ENCODE measurements at places on chromosomes 7 and 10. TPM values are rescaled to one million over a fixed set of nuclear protein-coding genes. Genes with fewer than 3 reads are reported as not detected.

The PLAC9 gene
- not detected for total RNA-seq

The FAS gene
- 38.6 TPM for total RNA-seq

The UTF1 gene
- total RNA-seq: 0.17 TPM

The SHTN1 gene
- total RNA-seq: not detected

The ZFYVE27 gene
- 41.7 TPM for total RNA-seq

The PDCD4 gene
- total RNA-seq: 46.1 TPM

The PON1 gene
- not detected for total RNA-seq

The CCDC172 gene
- not detected for total RNA-seq

The RSU1 gene
- total RNA-seq: 46.9 TPM

The PLPP4 gene
- total RNA-seq: not detected

The OR6V1 gene
- total RNA-seq: not detected

The SKIDA1 gene
- total RNA-seq: 0.05 TPM

The ADARB2 gene
- 0.05 TPM for total RNA-seq

The AKR1B1 gene
- total RNA-seq: 99.7 TPM

The GNAT3 gene
- not detected for total RNA-seq

The ST8SIA6 gene
- not detected for total RNA-seq

The SERPINE1 gene
- 0.36 TPM for total RNA-seq

The MINDY4 gene
- total RNA-seq: 0.96 TPM

The VIPR2 gene
- total RNA-seq: 0.70 TPM

The RPEL1 gene
- total RNA-seq: not detected

The TSPAN12 gene
- total RNA-seq: not detected

The PLEKHS1 gene
- 0.05 TPM for total RNA-seq

The TMEM225B gene
- 0.64 TPM for total RNA-seq

The KLF14 gene
- not detected for total RNA-seq

The CCDC6 gene
- total RNA-seq: 103 TPM

The EVX1 gene
- not detected for total RNA-seq

The HTR5A gene
- total RNA-seq: not detected

The SEMA3E gene
- total RNA-seq: not detected

The LRMDA gene
- total RNA-seq: not detected

The ASIC3 gene
- 4.1 TPM for total RNA-seq

The CPA2 gene
- not detected for total RNA-seq
